ENCODE measurements at places on chromosomes 5 and 9.
A peak's percentile ranks its signal among the peaks of the same experiment; 100 is the strongest.

DNA sequence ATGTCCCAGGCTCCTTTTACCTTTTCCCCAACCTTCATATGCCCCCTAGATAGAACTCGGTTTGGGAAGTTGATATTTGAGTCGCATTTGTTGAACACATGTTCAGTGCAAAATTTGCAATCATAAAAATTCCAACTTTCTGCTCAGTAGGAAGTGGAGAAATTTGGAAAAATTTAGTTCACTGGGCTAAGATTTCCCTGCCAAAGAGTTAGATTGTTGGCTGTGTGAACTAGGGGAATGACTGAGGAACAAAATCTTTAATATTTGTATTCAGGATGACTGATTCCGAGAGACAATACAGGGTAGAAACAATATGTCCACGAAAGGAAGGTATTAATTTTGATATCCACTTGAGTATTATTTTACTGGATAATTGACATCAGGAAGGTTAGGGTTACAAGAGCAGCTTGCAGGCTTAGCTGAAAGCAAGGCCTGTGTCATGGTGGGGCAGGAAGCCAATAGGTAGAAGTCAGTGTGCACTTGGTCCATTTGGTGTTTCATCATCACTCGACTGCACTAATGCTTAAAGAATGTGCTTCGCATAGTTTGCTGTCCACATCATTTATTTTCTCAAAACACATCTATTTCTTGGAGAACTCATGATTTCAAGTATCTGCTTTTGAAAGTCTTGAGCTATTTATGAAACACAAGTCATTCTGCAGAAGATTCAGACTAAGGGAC lies 59.4 kb upstream of the GNA14 start:
- no peak for DNase-seq

GRCh38 chr5:59496524-59497134 lies 396.9 kb downstream of the PDE4D start:
- no peak for DNase-seq

DNA sequence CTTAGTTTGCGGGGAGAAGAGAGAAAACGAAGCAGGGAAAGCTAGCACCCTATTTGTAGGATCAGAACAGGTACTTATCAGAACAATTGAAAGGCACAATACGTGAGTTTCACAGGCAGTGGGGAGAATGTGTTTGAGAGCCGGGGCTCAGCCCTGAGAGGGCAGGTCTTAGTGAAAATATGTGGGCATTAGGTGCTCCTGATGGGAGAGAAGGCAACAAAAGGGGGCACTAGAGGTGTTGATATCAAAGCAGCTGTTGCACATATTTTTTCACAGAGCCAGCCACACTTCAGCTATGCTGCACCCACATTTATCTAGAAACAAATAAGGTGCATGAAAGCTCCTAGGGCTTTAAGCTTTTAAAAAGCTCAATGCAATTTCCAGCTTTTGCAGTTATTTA lies 99.7 kb upstream of the MAN2A1 start:
- no peak for DNase-seq

DNA sequence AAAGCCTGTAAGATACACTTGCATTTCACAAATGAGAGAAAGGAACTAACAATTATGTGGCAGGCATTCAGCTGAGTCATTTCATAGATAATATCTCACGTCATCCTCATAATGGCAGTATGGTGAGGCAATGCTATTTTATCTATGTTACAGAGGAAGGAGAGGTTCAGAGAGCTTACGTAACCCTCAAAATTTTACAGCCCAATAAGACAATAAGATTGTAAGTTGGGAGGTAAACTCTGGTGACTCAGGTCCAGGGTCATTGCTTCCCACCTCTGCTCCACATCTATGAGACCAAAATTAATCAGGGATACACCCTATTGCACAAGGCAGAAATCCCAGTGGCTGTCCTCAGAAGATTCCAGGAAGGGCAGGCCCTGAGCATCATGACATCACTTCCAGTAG lies 309.7 kb downstream of the NSG2 start:
- no peak for DNase-seq

DNA sequence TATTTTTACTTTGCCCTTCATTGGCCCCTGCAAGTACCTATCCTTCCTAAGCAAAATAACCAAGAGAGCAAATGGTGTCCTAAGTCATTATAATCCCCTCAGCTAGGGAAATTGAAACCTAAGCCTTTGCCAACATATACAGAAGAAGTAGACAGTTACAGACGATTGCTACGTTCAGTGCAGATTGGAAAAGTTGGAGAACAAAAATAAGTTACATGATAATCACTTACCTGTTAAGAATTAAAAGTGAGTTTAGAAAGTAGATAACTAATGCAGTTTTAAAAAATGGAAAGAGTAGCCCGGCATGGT lies 244.8 kb downstream of the MPDZ start:
- no peak for DNase-seq

DNA sequence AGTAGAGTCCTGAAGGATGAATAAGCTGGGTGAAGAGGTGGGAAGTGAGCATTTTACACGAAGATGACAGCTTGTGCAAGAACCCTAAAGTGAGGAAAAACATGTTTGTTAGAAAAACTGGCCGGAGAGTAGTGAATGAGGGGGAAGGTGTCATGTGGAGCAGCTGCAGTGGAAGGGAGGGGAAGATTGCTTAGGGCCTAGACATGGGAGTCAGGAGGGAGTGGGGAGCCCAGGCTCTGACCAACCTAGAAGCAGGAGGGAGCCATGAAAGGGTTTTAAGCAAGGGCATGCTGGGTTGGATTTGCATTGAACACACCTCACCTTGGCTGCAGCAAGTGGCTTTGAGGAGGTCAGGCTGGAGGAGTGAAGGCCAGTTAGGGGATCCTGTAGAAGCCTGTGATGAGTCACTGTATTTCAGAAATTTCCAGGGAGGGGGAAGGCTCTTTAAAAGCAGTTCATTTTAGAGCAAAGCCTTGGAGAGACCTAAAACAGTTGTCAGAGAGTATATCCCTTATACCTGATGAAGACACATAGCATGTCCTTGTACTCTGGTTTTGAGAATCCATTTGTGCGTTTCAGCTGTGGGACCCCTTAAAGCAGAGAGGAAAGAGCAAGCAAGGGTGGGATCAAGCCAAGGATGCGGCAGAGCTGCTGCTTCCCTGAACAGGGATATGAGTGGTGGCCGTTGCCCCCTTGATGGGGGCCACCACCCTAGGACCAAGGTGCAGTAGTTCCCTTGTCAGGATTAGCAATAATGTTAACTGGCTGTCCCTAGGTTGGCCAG lies 45.4 kb downstream of the ANGPTL2 start:
- no peak for DNase-seq

DNA sequence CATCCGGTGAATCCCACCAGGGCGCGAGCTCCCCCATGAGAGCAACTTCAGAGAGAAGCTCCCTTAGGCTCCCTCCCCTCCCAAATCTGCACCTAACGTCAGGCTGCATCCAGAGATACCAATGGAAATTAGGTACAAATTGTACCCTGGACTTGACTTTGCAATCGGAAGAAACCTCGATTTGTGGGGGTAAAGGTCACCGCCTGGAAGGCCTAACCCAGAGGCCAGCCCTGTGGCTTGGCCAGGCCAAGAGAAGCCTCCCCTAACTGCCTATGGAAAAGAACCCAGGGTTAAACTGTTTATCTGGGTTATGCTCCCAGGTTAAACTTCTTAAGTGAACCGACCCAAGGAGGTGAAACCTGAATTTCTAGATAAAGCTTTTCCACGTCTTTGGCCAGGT lies 80.4 kb downstream of the GTF3C4 start:
- DNase-seq, result no peak

GRCh38 chr5:147169399-147169798 lies 65.4 kb upstream of the STK32A start:
- no peak for DNase-seq

DNA sequence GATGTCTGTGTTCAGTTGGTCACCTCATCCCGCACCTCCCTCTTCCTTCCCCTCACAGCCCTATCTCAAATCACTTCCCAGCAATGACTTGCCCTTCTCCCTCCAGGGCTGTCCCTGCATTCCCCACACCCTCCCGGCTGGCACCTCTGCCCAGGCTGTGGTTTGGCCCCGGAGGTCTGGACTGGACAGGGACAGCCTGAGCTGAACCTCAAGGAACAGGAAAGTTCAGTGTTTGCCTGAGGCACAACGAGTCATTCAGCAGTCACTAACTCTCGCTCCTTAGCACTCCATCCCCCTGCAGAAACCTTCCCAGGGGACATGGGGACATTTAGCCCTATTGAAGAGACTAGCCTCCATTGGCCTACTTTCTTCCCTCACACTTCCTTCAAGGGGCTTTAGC lies 58.3 kb upstream of the MAP3K1 start:
- DNase-seq, result no peak

DNA sequence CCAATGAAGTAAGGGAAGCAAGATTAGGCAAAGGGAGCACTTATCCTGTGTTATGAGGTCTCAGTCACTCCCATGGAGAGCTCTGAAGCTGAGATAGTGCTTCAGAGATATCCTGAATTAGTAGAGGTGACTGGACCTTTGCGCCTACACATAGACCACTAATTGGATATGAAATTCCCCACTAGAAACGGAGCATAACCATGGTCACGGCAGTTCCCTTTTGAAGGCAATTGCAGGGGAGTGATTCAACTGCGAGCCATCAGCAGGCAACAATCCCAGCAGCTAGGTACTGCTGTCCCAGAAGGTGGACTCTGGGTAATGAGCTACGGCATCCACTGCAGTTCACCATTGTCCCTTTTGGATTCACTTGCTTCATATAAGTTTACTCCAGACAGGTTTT lies 267.7 kb upstream of the RASA1 start:
- no peak for DNase-seq

- DNase-seq, result no peak
These were observed 17.8 kb upstream of the MSANTD3 start for GRCh38 chr9:100409176-100409556.

- DNase-seq, result peak; percentile 47
These were observed 3.1 kb downstream of the IER5L start for GRCh38 chr9:129174724-129175514.

All from CD4-positive, alpha-beta T cell (primary cell).